Activated CD8-positive, alpha-beta memory T cell treated with anti-CD3 and anti-CD28 coated beads for 1 hour (primary cell): ENCODE measurements at places on chromosomes 6 and 20.

GRCh38 chr6:46948699-46949098, 27.0 kb upstream of the ADGRF5 start:
- no peak for DNase-seq

- DNase-seq = no peak
These were observed 91.7 kb upstream of the IYD start for GRCh38 chr6:150276937-150277742.

- DNase-seq = no peak
These were observed 83.3 kb upstream of the TNFAIP3 start for GRCh38 chr6:137783710-137784109.

- no peak for DNase-seq
These were observed 171.6 kb downstream of the ARID1B start for GRCh38 chr6:156948807-156949206.

GRCh38 chr20:63158845-63159244, 57.1 kb downstream of the YTHDF1 start:
- DNase-seq = no peak

- DNase-seq = no peak
These were observed 26.2 kb downstream of the RRAGD start for GRCh38 chr6:89385846-89386245.

DNA sequence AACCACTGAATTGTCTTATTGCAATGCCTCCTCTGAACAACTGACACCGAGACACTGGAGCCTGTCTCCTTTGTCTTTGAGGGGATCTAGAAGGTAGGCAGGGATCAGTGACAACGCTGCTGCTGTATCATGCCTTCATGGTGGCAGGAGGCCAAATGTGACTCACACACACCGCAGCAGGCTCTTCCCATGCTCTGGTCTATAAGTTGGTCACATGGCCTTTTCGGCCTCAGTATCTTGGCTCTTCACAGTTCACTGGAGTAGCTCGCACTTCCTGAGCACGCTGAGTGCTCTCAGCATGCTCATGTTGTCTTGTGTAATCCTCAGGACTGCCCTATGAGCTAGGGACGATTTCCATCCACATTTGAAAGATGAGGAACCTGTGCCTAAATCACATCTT, 167.4 kb upstream of the PCSK2 start:
- no peak for DNase-seq

- DNase-seq = no peak
These were observed 347.6 kb upstream of the MMS22L start for GRCh38 chr6:97630604-97631003.

GRCh38 chr6:111531185-111531584, 48.2 kb upstream of the REV3L start:
- no peak for DNase-seq

DNA sequence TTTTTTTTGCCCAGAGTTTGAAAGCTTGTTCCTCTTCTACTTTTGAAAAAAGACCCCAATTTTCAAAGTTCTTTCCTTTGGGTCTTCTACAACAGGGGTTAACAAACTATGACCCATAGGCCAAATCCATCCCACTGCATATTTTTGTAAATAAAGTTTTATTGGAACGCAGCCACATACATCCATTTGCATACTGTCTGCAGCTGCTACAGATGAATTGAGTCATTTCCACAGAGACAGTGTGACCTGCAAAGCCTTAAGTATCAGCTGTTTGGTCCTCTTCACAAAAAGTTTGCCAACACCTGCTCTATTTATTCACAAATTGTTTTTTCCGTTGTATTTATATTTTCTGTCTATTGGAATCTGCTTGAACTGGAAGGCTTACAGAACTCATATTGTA, 189.2 kb downstream of the TBC1D7 start:
- no peak for DNase-seq

DNA sequence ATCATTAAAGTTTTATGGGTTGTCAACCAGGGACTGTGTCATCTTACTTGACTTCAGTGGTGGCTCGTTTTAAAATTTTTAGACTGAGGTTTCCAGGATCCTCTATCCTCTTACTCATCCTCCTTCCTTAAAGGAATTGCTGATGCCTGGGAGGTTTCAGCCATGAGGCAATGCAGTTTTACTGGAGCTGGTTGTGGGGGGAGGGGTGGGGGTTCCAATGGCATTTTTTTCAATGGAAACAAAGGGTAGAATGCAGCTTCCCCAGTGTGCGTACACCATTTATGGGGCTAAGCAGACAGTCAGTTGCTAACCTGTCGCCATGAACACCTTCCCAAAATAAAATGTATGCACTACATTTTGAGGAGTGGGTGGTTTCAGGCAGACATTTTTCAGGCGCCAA, 88.0 kb downstream of the METTL24 start:
- DNase-seq = no peak

DNA sequence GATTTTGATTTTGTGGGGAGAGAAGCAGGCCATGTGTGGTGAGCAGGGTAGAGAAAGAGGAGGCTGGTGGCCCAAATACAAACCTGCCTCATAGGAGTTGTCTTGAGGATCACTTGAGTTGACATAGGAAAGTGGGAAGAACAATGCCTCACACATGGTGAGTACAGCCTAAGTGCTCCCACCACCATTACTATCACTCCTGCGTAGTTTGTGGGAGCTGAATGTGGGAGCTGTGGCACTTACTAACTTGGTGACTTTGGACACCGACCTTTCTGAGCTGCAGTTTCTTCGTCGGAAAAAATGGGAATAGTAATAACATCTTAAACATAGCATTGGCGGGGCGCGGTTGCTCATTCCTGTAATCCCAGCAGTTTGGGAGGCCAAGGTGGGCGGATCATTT, 25.5 kb upstream of the SERINC3 start:
- DNase-seq = no peak

GRCh38 chr6:110683241-110683640, 132.0 kb downstream of the CDK19 start:
- no peak for DNase-seq

DNA sequence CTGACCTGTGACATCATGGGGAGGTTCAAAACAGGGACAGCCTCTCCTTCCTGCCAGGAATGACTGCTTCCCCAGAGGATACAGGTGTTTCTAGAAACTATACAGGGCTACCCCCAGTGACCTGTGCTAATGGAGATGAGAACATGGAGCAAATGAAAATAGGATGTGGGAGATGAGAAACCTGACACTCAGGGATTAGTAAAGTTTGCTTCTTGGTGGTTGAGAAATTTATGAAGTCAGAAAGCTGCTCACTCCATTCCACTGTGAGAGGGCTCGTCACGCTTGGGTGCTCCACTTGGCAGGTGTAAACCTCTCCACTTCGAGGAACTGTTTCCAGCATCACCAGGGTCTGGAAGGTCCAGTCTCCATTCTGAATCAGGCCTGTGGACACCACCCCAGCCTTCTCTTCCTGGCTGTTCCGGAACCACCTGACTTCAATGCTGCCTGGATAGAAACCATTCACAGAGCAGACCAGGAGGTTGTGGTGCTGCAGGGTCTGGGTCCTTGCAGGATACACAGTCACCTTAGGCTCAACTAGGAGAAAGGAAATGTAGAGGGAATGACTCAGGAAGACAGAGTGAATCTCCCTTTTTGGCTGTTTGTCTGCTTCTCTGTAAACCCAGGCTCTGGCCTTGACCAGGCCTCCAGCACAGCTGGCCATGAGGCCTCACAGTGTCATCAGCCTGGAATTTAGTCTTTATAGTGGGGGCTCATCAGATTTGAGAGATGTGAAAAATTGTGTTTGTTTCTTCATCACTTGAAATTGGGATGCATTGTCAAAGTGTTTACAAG, 10.8 kb downstream of the HLA-DRB5 start:
- DNase-seq = no peak

GRCh38 chr6:98498144-98498775, 336.1 kb upstream of the POU3F2 start:
- no peak for DNase-seq

GRCh38 chr6:14337152-14337551, 219.6 kb downstream of the CD83 start:
- DNase-seq = no peak

- DNase-seq = no peak
These were observed 120.8 kb downstream of the OR2B2 start for GRCh38 chr6:27791182-27791943.

DNA sequence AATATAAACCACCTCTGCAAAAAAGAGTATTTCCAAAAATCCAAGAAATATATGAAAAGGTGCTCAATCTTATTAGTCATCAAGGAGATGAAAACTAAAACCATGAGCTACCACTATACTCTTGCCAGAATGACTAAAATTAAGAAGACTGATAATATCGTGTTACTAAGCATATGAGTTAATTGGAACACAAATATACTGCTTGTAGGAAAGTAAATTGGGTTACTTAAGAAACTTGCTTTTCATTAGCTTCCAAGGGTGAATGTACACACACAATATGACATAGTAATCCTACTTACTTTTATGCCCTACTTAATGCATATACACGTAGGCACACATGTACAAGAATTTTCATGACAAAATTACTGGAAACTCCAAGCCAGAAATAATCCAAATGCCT, 3.4 kb downstream of the THEMIS start:
- DNase-seq = no peak

DNA sequence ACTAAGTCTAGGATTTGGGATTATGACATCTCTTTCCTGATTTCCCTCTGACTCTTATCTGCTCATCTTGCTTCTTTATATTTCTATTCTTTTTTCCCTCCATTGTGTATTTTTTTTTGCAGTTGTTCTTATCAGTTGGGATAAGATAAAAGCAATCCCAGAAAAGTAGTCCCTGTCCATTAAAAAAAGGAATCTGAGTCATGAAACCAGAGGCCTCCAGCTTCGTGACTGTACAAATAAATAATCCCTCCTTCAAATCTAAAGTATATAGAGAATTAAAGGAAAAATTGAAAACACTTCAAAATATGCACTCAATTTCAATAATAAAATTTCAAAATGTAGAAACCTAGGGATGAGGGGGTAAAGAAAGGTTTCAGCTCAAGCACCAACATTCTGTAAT, 317.8 kb upstream of the NT5E start:
- DNase-seq = no peak

DNA sequence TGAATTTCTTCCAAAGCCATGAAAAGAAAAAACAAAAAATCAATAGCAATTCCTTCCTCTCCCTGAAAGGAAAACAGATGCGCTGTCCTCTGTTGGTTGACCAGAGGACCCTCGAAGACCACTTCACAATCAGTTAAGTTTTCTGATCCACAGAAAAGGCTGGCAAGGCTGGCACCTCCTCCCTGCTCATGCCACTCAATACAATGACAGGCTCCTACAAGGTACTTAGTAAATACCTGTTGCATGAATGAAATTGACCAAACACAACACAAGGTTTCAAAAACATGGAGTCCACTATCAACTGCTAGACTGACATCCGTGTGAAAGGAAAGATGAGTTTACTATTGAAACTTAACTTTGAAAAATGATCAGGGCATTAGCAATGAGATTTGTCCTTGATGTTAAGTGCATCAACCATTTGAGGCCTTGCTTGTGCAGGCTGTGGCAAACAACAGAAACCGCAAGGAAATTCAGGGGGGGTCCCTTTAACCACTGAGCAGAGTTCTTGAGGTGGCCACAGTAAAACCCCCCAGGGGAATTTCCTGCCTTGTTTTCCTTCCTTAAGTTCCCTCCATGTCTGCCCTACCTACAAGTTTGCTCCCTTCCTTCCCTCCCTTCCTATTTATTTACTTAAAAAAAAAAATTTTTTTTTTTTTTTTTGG, 27.9 kb upstream of the RTF2 start:
- DNase-seq = peak; percentile 28

GRCh38 chr6:95589067-95589466, 11.7 kb downstream of the MANEA start:
- no peak for DNase-seq

- no peak for DNase-seq
These were observed 20.1 kb downstream of the FRMD1 start for GRCh38 chr6:168058691-168059551.

- no peak for DNase-seq
These were observed 14.3 kb upstream of the TRPC4AP start for GRCh38 chr20:35106827-35107380.

GRCh38 chr6:16105854-16106253, 23.0 kb upstream of the MYLIP start:
- DNase-seq = no peak

GRCh38 chr6:104521176-104521575, 338.5 kb downstream of the HACE1 start:
- no peak for DNase-seq

DNA sequence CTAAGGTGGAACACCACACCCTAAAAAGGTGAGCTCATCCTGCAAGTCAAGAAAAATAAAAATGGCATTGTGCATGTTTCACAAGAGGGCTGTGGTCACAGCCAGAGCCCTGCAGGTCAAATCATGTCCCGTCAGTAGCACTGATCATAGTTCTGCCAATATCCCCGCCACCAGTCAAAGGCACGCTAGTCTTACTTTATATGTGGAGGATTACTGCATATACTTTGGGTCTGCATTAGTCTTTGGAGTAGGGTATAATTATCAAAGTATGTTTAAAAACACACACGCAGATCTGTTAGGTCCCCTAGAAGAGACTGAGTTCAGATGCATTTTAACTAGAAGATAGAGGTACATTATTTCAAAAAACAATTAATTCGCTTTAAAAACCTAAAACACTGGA, 1.8 kb downstream of the PERP start:
- no peak for DNase-seq

DNA sequence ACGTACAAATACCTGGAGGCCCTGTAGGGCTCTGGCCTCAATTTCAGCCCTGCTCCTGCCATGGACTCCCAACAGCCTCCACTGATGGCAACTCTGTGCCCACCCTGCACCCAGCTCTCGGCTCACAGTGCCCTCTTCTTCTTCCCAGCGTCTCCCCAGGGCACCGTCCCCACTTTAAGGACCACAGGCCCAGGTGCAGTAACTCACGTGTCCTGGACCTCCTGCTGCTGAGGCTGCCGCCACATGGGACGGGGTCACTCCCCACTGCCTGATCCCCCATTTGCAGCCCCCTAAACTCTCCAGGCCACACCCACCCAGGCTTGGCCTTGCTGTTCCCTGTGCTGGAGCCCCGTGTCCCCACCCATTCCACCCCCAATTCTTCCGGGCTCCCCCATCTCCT, 223.4 kb downstream of the PREX1 start:
- DNase-seq = no peak

DNA sequence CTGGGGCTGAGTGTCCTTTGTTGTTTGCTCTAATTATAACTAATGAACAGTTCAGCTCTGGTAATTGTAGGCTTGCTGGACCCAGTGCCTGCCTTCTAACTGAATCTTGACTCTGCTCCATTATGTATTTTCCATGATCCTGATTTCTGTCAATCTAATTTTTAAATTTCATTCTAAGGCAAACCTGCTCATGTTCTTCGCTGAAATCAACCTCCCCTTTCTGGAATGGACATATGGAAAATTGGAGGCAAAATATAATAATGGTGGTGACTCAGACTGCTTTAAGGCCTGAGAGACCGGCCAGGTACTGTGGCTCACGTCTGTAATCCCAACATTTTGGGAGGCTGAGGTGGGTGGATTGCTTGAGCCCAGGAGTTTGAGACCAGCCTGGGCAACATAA, 182.7 kb upstream of the AKAP12 start:
- DNase-seq = no peak

- no peak for DNase-seq
These were observed 69.7 kb downstream of the EPB41L2 start for GRCh38 chr6:130993292-130993765.

- DNase-seq = no peak
These were observed 5.3 kb upstream of the BPIFB1 start for GRCh38 chr20:33277471-33278441.

GRCh38 chr6:169051371-169051770, 202.3 kb downstream of the THBS2 start:
- no peak for DNase-seq

- DNase-seq = no peak
These were observed 306.1 kb upstream of the RGS17 start for GRCh38 chr6:153437193-153437592.

- peak; percentile 42 for DNase-seq
These were observed at the start of gene COMMD7 for GRCh38 chr20:32743237-32744112. Gene COMMD7, minus strand, starts transcription at chr20:32743467. Its CDS starts 76 bp downstream, at chr20:32743391.

GRCh38 chr6:14452567-14453527, 335.3 kb downstream of the CD83 start:
- no peak for DNase-seq
